Kidney tubule cell (primary cell): ENCODE measurements at places on chromosomes 3 and 15.

GRCh38 chr3:171953301-171954022 lies 85.9 kb upstream of the FNDC3B start:
- DNase-seq, result peak; percentile 40

DNA sequence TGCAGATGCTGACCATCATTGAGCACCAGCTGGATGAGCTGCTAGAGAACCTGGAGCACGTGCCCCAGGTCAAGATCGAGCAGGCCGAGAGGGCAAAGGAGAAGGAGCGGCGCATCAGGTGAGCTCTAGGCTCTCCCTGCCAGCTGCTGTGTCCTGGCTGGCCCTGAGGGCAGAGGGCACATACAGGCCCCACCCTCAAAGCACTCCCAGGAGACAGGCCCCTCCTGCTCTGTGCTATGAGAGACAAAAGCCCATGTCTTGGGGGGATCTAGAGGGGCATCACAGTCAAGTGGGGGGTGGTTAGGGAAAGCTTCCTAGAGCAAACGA lies 39.5 kb downstream of the CFAP100 start:
- DNase-seq, result no peak

GRCh38 chr3:167913219-167913835 lies 177.8 kb downstream of the SERPINI1 start:
- peak; percentile 14 for DNase-seq

- no peak for DNase-seq
These were observed 30.0 kb downstream of the STARD5 start for GRCh38 chr15:81293728-81294515.

DNA sequence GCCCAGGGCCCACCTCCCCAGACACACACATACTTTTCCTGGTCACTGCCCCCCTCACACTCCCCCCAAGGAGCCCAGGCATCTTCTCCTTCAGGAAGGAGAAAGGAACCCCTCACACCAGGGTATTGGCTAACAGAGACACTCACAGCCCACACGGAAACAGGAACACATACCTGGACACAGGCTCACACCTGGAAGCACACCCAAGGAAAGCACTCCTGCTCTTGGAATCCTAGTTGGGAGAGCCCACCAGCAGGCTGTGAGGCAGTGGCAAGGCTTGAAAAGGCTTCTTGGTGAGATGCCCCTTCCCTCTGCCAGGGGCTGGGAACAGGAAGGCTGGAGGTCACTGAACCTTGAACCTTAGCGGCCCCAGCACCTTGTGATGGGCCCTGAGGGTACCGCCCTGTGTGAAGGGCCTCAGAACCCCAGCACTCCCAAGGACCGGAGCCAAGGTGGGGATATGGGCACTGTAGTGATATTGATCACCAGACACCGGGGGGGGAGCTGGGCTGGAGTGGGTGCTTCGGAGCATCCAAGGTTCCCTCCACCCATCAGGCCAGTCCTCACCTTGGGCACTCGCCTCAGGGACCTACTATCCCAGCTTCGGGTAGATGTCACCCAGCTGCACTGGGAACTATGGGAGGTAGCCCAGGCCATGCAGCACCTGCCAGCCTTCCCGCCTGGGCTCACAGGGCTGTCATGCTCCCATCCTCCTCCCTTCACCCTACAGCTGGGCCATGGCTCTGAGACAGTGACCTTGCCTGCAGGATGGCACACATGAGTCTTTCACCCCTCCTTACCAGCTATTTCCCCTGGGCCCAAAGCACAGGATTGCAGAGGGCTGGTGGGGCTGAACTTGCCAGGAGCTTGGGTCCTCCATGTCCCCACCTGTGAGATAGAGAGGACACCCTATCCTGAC lies 16.4 kb downstream of the MYL3 start:
- no peak for DNase-seq

DNA sequence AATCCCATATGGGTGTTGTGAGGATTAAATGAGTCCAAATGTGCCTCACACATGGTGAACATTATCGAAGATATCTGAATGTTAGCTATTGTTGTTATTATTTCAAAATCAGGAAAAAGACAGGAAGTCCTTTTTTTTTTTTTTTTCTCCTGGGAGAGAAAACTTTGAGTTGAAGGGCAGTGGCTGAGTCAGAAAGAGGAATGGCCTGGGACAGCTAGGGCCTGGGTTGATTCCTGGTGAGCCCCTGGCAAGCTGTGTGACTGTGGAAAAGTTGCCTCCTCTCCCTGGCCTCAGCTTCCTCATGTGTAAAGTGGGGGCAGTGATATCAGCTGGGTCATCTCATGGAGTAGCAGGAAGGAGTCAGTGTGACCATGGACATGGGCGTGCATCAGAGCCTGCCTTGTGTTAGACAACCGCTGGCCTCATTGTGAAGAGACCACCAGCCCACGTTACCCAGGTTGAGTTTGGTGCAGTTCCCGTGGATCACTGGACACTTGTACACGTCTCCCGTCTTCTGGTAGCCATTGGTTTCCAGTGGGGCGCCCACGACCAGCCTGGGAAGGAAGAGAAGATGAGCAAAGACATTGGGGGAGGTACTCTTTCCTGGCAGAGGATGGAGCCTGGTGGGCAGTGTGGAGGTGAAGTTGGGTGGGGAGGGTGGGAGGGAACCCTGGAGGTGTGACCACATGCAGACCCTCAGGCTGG lies 63.1 kb downstream of the ITGA11 start:
- DNase-seq, result no peak

DNA sequence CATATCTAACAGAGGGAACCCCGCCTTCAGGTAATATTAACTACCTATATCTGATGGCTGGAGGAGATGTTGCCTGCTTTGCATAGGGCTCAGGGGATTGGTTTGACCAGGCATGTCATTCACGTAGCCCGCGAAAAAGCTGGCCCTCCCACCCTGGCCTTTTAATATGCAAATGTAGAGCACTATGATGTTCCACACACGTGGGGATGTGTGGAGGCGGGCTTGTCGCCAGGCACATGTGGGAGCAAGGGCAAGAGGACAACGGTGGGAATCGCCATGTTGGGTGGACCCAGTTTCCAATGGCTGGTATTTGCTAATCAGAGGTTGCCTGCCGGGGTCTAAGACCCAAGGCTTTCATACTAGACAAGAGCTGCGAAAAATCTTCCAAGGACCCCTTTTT lies 469.8 kb downstream of the ZPLD1 start:
- DNase-seq, result no peak

GRCh38 chr15:42024303-42024702 lies 3.5 kb upstream of the PLA2G4E start:
- DNase-seq, result no peak

- no peak for DNase-seq
These were observed 47.6 kb upstream of the POMGNT2 start for GRCh38 chr3:43153216-43154083.

GRCh38 chr3:49417516-49418120 lies 4.7 kb downstream of the AMT start:
- DNase-seq, result peak; percentile 16

DNA sequence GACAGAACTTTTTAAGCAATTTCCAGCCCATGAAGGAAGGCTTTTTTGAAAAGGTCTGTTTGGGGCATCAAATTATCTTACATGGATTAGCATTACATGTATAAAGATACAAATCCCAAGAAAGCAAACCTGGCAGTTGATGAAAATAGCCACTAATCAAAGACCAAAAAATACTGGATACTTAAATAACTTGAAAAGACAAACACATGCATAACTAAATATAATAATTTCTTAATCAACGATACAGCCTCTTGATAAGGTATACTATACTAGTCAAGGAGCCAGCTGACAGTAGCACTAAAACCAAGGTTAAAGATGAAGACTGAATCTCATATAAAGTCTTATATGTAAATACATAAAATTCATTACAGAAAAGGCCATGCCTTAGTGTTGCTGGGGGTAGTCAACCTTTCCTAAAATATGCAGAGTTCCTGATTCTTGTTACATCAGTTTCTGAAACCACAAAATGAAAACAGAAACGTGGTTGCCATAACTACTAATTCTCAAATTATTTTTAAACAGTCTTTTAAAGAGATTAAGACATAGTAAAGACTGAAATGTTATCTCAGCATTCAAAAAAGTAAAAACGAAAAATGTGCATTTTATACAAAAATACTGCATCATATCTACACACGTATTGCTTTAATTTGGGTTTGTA lies 2.0 kb downstream of the ANKRD28 start:
- peak; percentile 75 for DNase-seq

DNA sequence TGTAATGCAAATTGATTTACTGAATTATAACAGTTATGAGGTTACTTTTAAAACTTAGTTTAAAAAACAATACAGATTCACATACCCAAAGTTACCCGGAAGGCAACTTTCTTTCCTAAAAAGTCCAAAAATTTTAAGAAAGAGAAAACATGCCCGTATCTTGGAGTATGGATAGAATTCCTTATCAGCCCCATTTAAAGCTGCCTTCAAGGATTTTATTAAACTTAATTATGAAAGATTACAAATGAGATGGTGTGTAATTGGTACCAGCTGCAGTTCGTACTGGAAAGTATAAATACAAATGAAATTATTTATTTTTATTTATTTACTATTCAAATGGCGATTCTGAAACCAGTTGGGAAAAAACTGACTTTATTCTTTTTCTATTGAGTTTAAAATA lies 39.4 kb downstream of the SATB1 start:
- no peak for DNase-seq
